NCI-H460 (cell line): ENCODE measurements at places on chromosomes 2 and 18. TPM values are rescaled to one million over a fixed set of nuclear protein-coding genes. Genes with fewer than 3 reads are reported as not detected.
A peak's percentile ranks its signal among the peaks of the same experiment; 100 is the strongest.

- DNase-seq: no peak
Observed at GRCh38 chr18:9732031-9732430, 23.9 kb downstream of the RAB31 start.

GRCh38 chr2:36871068-36871707 lies 95.1 kb downstream of the STRN start:
- no peak for DNase-seq

DNA sequence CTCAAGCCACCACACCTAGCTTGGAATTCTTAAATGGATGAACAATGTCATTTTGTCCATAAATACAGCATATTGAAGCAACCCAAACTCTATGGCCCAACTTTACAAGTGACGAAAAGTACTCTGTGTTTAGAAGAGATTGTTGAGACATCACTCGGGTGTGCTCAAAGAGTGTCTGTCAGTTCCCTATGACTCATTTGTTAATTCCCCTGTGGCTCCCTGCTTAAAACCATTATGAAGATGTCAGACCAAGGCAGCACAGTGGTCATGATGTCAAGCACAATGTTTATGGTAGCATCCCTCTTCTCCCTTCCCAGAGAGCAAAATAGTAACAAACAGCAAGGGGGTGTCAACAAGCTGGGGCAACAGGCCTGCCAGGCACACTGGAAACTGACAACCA lies 3.0 kb downstream of the LYG1 start:
- no peak for DNase-seq

DNA sequence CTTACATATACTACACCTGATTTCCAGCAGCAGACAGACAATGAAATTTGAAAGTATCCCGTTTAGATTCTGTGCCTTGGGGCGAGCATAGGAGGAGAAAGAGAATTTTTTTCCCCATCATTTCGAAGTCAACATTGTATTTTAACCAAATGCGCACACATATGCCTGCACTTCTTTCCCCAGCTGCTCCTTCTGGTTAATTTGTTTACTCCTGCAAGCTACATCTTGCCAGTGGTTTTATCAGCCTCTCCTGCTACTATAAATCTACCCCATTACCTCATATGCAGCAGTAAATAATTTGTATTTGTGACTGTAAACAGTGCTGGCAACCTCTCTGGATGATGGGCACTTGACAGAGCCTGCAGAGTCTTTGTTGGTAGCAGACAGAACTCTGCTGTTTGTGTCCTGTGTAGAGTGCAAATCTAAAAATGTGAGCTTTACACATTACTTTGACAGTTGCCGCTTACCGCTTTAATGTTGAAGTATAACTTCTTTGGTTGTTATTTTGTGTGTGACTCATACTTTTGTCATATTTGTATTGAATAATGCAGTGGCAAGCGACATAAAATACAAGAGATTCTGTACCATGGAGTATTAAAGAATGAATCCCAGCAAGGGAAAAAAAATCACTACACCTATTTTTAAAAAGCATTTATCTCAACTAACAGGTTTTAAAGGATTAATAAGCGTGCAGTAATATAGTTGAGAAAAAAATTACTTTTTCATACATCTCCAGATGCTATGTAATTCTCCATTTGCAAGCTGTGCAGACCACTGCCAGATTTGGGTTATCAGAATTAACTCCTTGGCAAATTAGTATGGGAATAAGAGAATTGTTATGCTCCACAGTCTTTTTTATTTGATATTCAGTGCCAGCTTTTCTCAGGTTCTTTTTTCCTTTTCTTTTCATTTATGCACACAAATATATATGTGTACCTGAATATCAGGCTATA lies 536.8 kb downstream of the XIRP2 start:
- DNase-seq: no peak

- DNase-seq: no peak
Observed at GRCh38 chr2:130832296-130832940, 4.3 kb upstream of the ARHGEF4 start.

DNA sequence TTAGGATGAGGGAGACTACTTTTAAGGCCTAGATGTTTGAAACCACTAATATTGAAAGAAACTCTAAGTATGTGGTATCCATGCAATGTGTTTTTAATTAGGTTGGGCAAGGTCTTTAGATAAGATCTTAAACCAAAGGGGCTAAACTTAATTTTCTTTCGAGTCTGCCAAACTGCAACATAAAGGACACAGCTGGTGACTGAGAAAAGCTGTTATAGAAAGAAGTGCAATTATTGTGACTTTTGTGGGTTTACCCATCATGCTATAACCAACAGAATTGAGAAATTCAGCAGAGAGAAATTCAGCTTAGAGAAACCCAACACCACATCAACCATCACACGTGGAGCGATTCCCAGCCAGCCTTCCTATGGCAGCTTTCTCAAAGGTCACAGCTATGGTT lies 119.5 kb upstream of the LMAN1 start:
- no peak for DNase-seq

DNA sequence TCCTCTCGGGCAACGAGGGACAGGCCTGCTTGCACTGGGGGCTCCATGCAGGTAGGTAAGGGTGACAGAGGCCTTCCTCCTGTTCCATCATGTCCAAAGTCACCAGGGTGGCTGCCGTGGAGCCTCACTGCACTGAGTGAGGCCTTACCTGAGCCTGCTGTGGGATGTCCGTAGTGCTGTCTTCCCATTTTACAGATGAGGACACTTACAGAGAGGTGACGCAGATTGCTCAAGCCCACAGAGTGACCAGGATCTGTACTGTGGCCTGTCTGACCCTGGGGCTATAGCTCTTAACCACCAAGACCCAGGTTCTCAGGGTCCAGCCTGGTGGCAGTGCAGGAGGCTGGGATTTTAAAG lies 5.4 kb downstream of the ATOH8 start:
- DNase-seq: no peak

- DNase-seq: no peak
Observed at GRCh38 chr18:9016633-9017166, 85.8 kb upstream of the NDUFV2 start.

GRCh38 chr2:105121434-105121833 lies 83.6 kb downstream of the MRPS9 start:
- DNase-seq: no peak

DNA sequence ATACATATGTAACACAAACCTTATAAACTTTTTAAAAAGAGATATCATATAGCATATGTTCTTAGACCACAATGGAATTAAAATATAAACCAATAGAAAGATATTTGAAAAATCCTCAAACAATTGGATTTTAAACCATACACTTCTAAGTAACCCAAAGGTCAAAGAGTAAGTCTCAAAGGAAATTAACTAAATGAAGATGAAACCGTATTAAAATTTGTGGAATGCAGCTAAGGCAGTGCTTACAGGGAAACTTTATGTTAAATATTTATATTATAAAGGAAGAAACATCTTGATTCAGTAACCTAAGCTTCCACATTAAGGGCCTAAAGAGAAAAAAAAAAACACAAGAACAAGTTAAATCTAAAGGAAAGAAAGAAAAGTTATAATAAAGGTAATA lies 966.1 kb downstream of the SLC4A3 start:
- no peak for DNase-seq

DNA sequence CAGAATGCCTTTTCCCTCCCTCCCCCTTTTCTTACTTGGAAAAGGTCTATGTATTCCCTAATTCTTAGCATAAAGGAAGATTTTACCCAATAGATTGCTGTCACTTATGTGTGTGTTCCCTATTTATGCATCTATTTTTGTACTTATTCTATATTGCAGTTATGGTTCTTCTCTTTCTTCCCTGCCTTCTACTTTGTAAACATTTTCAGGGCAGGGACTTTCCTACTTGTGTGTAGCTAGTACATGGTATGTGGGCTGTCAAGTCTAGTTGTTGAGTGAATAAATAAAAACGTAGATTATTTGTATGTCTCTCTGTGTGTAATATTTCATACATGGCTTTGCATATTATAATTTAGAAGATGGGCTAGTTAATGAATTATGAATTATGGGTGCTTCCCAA lies 45.3 kb downstream of the PSMD14 start:
- no peak for DNase-seq

DNA sequence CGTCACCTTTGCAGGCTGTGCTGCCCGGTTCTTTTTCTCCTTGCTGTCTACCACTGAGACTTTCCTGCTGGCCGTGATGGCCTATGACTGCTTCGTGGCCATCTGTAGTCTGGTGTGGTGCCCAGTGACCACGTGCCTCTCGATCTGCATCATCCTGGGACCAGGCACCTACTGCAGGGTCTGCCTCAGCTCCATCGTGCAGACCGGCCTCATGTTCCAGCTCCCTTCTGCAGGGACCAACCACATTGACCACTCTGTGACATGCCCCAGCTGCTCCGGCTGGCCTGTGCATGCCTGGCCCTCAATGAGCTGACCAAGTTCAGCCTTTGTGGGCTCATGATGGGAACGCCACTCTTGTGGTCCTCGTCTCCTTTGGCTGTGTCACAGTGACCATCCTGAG lies 26.7 kb downstream of the COPS9 start:
- DNase-seq: no peak

- DNase-seq: no peak
Observed at GRCh38 chr2:220935789-220936321, 636.2 kb downstream of the EPHA4 start.

DNA sequence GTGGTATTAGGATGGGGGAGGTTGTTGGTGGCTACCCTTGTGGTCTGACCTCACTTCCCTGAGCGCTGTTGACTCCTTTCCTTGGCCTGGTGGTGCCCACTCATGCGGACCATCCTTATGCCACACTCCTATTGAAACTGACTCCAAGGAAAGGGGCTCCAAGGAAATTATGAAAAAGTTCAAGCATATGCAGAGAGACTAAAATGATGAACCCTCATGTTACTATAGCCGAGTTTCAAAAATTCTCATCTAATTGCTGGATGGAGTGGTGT lies 96.2 kb upstream of the STPG4 start:
- DNase-seq: no peak

DNA sequence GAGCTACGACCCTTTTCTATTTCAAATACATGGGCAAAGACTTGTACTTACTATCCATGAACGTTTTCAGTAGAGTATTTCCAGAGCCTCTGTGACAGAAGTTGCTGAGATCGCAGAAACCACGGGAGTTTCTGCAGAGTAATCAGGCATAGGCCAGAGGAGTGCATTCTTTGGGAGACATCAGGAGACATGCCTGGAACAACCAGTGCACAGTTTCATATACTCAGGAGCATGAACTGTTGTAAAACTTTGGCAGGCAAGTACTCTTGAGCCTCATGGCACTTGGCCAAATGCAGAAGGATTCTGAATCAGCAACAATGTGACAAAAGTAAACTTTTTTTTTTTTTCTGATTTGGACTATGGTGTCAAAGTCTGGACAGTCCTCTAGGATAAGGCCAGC lies 307.1 kb downstream of the GRB14 start:
- no peak for DNase-seq

DNA sequence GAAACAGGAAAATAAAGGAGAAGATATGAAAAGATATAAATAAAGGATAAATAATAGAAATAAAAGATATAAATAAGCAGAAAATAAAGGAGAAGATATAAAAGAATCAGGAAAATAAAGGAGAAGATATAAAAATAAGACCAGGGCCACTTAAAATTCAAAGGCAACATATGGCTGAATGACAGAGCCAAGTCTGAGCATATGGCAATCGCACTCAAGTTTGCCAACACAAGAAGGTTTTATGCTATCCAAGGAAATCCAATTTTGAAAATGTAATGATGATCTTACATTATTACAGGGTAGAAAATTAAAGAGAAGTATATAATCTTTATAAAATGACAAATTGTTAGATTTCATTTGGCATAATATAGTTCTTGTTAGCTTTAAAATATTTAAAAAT lies 33.6 kb downstream of the USP40 start:
- DNase-seq: no peak

DNA sequence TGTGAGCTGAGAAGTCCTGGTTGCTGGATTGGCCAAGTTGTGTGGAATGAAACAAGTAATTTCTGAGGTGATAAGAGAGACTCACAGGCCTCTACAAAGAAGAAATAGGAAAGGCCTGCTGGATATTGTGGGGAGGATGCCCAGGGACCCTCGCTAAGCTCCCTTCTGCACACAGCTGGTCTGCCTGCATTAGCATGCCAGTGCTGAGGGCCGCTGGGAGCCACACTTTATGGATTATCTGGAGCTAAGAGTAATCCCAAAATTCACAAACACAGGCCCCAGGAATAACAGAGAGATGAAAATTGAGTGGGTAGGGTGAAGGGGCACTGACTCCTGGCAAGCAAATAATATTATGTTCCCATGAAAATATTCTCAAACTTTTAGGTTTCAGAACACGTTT lies 114.9 kb upstream of the SIX3 start:
- no peak for DNase-seq

DNA sequence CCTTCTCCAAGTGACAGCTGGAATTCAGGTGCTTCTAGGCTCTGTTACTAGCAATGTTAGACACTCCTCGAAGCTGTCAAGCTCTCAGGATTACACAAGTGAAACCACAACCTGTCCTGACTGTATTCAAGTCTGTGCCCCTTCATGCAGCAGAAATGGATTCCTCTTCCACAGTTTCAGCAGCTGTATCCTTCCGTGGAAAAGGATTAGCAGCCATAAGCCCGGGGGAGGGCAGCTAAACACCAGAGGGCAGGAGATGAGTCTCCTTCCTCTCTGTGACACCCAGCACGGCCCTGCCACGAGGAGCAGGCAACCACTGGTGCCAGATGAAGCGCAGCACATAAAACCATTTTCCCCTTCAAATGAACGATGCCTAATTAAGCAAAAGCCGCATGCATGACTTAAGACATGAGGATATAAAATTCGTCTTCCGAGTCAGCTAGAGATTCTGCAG lies 1.2 kb downstream of the ST3GAL5 start:
- no peak for DNase-seq

- no peak for DNase-seq
Observed at GRCh38 chr2:228675646-228676045, 494.2 kb upstream of the SPHKAP start.

DNA sequence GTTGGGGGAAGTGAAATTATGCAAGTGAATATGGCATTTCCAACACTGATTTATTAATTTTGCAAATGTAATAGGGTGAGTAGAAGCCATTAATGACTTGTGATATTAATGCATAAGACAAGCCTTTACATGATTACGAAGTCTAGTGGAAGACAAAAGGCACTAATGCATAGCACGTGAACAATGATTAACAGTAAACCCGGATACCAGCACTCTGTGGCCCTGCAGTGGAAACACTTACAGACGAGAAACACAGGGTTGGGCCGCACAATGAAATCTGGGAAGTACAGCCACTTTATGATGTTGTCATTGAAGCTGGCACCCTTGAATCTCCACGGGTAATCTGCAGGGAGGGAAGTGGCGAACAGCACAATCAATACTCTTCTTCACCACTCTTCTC lies 233.4 kb downstream of the NAPG start:
- DNase-seq: no peak

GRCh38 chr2:1730015-1730927 lies 14.0 kb downstream of the PXDN start:
- DNase-seq: peak; percentile 74

KDSR gene
- 29.8 and 30.7 TPM in 2 replicates for total RNA-seq

VAMP8 gene
- 31.7 and 37.3 TPM in 2 replicates for total RNA-seq

ABHD1 gene
- total RNA-seq: 1.4 and 1.7 TPM in 2 replicates

ICA1L gene
- 5.6 and 6.9 TPM in 2 replicates for total RNA-seq

C2orf80 gene
- total RNA-seq: not detected in 2 replicates

TCF7L1 gene
- 0.12 TPM in 1 of 2 replicates, not detected in the other for total RNA-seq

TIGD1 gene
- 17.6 and 17.7 TPM in 2 replicates for total RNA-seq

CRYBA2 gene
- not detected in 2 replicates for total RNA-seq

MAP3K19 gene
- total RNA-seq: not detected in 2 replicates

KCNF1 gene
- total RNA-seq: 1.6 and 2.3 TPM in 2 replicates

LIMS1 gene
- total RNA-seq: 35.4 and 42.8 TPM in 2 replicates

CEBPZOS gene
- total RNA-seq: 61.2 and 69.0 TPM in 2 replicates

CENPO gene
- total RNA-seq: 22.7 and 25.2 TPM in 2 replicates

GAL3ST2 gene
- 0.10 TPM in 1 of 2 replicates, not detected in the other for total RNA-seq

POLR1B gene
- total RNA-seq: 35.9 and 43.0 TPM in 2 replicates

C2orf81 gene
- total RNA-seq: 1.2 and 2.2 TPM in 2 replicates
